ENCODE measurements at places on chromosomes 4 and X.

- DNase-seq, result no peak
These were observed 46.9 kb downstream of the SMIM31 start for GRCh38 chr4:164800786-164801185.

GRCh38 chr4:2251795-2252529, 9.9 kb downstream of the MXD4 start:
- DNase-seq, result no peak

GRCh38 chr4:20773144-20773997, 73.1 kb downstream of the PACRGL start:
- DNase-seq, result no peak

DNA sequence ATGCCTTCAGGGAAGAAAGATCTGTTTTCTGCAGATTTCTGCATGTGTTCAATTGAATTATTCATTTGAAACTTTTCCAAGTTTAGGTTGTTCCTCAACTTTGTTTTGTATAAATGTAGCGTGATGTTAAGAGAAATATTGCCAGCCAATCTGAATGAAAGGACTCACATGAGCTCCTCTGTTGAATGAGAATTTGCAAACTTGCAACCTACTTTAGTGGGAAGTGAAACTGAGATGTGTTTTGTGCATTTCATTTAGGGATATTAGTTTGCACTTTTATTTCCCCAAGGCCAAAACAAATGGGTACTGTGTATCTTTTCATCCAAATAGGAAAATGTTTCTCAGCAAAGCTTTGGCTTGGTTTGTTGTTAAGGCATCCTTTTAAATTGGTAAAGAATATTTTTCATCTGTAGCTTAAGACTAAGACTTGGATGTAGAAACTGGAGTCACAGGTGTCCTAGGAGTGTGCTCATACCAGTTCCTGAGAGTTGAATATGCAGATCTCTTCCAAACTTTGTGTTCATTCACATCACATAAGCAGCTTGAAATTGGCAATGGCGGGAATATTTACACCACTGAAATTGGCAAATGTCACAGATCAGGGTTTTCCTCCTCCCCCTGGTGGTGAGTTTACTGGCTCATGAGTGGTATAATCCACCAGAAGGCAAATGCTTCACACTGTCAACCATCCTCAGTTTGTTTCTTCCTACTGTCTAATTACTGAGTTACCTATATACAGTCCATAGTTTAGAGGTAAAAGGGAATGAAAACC, 193.6 kb upstream of the BANK1 start:
- DNase-seq, result no peak

DNA sequence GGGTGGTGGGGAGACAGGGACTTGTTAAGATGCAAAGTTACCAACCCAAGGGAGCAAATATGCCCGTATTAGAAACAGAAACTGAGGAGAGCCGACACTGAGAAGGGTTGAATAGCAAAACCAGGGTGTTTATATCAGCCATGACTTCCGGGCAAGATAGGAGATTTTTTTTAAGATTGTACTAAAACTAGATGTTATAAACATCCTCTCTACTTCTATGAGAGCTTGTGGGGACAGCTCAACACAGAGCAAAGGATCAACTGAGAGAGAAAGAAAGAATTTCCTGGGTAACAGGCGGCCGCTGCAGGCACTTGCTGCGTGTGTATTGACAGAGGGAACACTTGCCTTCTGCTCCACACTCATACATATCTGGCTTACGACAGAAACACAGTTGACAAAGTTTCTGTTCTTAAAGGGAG, 49.1 kb upstream of the FBXW7 start:
- DNase-seq, result no peak

DNA sequence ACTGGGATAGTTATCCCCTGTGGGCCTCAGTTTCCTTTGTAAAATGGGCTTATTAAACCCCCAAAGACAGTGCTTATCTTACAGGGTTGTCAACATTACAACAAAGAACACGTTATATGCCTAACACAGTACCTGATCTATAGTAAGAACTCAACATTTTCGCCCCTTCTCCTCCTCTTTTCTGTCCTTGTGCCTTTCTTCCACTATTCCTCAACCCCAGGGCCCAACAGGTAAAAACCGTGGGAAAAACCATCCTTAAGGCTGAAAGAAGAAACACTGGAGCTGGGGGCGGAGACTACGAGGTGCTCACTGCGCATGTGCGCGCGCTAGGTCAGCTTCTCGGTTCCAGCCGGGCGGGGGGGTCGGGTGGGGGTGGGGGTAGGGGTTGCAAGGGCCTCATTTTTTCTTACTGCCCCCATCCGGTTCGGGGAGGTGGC, 426 bp upstream of the XIAP start:
- DNase-seq, result peak; percentile 28

DNA sequence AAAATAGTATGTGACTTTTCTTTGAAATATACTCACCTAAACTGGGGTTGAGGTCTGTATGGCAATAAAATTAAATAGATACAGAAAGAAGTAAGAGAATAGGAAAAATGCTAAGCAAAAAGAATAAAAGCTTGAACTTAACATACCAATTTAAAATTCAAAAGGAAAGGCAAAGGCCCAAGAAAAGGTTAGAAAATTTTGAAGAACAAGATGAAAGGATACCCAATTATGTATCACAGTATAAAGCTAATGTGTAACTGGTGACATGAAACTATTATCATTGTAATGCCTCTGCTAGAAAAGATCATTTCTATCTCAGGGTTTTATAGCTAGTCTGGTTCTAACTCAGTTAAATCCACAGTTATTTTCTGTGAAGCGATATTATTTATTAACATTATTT, 99.1 kb downstream of the PDLIM5 start:
- no peak for DNase-seq

DNA sequence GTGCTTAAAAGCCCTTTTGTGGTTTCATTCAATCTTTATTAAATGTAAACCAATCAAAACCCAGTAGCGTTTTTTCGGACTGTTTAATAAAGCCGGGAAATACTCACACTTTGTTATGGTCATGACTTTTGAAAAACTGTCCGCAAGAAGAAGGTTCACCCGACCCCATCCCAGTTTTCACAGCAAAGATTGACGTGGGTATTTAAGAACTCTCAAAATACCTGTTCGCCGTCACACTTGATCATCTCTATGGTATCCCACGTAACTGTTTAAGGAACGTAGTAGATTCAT, 20.9 kb downstream of the ETDB start:
- DNase-seq, result no peak

DNA sequence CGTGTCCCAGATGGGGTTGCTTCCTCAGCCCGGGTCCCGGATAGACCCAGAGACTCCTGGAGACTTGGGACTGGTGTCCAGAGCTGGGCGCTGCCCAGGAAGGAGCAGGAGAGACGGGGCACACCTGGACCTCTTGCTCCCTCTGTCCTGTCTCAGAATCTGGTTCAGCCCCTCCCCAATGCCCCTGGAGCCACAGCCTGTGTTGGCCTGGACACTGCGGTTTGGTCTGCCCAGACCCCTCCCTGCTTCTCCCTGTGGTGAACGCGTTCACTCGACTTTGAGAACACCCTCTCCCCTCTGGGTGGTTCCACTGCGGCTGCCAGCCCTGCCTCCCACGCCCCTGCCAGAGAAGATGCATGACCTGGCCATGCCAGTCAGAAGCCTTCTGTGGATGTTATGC, 111.1 kb downstream of the HMX1 start:
- DNase-seq, result no peak

- DNase-seq, result no peak
These were observed 736.1 kb upstream of the ADGRL3 start for GRCh38 chr4:60463857-60464502.

DNA sequence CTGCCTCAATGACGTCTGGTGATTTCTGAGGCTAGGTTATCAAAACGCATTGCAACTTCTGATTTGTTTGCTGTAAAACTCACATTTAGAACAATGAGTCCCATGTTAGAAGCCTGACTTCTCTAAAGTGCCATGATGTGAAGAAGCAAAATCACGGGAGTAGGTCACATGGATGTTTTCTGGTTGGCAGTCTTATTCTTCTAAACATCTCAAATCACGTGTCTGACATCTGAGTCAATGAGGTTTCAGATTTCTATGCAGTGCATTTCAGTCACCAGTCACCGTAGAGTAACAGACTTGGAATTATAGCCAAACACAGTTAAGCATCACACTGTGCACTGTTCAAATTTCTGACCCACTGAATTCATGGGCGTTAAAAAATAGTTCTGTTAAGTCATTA, 482.1 kb downstream of the TMA16 start:
- no peak for DNase-seq

DNA sequence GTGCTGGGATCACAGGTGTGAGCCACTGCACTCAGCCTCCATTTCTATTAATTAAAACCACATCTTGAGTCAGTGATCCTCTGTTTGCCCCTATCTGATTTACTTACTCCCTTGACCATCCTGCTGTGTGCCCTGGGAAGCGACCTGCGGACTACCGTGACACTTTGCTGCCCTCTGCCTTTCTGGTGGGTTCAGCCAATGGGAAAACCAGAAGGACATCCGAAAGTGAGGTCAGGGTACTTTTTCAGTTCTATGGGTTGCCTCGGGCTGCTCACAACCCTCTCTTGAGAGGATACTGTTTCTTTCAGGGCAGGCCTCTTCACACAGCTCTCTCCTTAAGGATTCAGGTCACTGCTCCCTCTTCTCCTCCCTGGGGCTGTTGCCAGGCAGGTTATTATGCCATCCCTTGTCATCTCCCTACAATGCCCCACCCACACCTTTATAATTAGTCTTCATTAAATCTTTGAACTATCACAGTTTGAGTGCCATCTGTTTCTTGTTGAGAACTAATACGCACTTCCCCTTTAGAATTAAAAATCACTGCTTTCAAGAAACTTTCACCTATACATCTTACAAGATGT, 21.4 kb downstream of the PLAC8 start:
- no peak for DNase-seq

DNA sequence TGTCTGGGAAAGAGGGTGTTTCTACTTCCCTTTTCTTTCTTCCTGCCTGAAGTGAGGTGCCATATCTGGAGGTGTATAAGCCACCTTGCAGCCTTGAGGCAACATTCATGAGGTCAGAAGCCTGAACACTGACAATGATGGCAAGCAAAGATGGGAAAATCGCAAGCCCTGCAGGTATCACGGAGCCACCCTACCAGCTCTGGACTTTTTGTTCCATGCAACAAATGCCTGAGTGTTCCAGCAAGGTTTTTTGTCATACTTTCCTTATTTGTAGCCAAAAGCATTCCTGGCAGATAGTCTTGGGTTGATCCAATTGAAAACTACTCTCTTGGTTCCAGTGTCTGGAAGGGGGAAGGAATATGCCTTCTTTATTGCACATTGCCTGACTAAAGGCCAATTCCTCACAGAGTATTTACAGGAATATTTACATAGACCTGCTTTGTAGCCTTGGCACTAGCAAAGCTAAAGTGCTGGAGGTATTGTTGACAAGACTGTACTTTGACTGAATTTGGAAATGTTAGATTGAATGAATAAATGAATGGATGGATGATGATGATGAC, 14.4 kb upstream of the SOD3 start:
- no peak for DNase-seq

DNA sequence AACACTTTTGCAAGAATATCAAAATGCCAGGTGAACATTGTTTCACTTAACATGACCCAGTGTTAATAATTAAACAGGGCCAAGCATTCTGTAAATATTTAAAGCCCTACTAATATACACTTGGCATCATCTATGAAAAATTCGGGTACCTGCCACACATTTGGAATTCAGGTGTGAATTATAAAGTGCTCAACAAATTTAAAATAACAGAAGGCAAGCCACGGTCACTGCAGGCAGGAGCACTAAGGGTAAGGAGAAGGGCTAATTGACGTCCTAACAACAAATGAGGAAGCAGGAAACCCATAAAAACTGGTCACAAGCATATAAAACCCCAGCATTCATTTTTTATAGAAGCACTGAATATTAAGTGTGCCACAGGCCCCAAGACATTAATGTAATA, 43.8 kb upstream of the CPEB2 start:
- no peak for DNase-seq

Measured in T follicular helper cell (primary cell).